ENCODE measurements at places on chromosomes 2 and 18.

DNA sequence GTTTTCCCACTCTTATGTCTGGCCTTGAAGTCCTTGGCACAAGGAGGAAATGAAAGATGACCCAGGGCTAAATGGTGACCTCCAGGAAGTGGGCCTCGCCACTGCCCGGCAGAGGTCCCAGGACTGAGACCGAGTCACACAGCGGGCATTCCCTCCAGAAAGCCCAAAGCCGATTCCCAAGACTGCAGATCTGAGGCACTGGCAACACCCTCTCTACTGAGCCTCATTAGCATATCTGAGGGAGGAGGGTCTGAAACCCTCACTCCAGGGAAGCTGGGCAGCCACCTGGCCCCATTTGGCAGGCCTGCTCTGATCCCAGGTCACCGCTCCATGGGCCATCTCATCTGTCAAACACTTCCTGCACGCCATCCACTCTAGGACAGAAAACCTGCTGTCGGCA, 29.1 kb downstream of the FAM178B start:
- DNase-seq, result no peak

DNA sequence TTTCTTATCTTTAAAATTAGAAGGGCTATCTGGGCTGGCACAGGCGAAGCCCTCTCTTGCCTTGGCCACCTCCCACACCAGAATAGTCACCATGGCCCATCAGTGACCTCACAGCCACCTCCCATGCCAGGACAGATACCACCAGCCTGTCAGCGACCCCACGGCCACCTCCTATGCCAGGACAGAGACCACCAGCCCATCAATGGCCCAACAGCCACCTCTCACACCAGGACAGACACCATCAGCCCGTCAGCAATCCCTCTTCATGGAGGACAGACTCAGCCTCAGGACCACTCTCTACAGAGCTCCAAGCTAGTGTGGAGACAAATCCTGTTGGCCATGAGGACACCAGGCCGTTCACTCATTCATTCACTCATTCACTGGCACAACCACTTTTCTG, 74.6 kb downstream of the ASB1 start:
- DNase-seq, result no peak

GRCh38 chr2:47809903-47810302, 27.0 kb downstream of the MSH6 start:
- no peak for DNase-seq

DNA sequence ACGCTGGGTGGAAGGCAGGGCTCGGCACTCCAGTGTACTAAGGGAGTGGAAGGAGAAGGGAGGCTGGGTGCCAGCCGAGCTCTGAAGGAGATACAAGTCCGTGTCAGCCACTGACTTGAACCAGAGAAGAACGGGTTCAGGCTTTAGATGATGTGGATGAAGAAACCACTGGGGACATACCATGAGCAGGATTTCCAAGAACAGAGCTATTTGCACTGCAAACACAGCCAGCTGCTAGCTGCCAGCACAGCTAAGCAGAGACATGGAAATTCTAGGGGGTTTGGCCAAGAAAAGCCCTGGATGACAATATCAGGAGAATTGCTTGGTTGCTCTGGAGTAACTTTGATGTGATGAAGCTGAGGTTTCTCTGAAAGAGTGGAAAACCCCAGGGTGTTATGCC, 5.2 kb downstream of the CD207 start:
- no peak for DNase-seq

DNA sequence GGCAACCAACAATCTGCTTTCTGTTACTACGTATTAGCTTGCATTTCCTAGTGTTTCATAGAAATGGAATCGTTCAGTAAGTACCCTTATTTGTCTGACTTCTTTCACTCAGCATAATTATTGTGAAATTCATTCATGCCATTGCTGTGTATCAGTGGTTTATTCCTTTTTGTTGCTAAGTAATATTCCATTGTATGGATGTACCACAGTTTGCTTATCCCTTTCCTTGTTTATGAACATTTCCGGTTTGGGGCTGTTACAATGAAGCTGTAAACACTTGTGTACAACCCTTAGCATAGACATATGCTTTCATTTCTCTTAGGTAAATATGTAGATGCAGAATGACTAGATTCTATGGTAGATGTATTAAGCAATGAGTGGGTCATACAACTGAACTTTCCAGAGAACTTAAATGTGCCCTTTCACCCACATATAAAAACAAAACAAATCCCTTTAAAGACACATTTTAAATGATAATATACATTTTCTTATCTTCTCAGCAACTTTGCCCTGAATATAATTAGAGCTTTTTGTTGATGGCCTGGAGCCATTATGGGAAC, 21.9 kb downstream of the FER1L5 start:
- DNase-seq, result peak; percentile 49

GRCh38 chr18:73954268-73954667, 193.4 kb downstream of the FBXO15 start:
- no peak for DNase-seq

- no peak for DNase-seq
Measured at GRCh38 chr2:198188982-198189381, 384.6 kb downstream of the PLCL1 start.

GRCh38 chr2:182038576-182038975, 52.9 kb downstream of the PPP1R1C start:
- DNase-seq, result no peak

DNA sequence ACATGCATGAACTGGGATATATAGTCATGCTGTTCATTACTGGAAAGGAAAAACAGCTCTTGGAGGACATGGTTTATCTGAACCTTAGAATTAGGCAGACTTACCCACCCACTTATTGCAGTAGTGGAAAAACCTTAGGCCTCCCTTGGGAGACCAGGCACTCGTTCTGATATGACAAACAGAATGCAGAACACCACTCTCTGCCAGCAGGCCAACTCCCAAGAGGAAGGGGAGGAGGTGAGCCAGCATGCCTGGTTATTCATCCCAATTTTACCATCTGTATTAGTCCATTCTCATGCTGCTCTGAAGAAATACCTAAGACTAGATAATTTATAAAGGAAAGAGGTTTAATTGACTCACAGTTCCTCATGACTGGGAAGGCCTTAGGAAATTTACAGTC, 17.5 kb downstream of the C18orf63 start:
- no peak for DNase-seq

GRCh38 chr2:205017912-205018311, 472.6 kb downstream of the PARD3B start:
- DNase-seq, result no peak

GRCh38 chr2:12047761-12048160, 301.3 kb downstream of the LPIN1 start:
- DNase-seq, result no peak

DNA sequence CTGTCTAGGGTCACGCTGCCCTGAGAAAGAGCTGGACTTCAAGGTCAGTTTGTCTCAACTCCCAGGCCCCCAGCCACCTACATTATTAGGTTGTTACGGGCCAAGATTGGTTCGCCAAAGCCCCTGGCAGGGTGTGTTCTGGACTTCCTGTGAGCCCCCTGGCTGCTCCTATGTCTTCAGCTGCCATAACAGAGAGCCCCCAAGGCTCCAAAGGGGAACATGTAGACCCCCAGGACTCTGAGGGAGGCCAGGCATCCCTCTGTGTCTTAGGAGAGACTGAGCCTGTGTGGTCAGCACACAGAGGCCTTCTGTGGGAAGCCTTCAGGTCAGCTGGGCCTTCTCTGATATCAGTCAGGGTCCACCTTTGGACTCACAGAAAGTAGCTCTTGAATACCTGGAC, 58.3 kb downstream of the INHBB start:
- no peak for DNase-seq

DNA sequence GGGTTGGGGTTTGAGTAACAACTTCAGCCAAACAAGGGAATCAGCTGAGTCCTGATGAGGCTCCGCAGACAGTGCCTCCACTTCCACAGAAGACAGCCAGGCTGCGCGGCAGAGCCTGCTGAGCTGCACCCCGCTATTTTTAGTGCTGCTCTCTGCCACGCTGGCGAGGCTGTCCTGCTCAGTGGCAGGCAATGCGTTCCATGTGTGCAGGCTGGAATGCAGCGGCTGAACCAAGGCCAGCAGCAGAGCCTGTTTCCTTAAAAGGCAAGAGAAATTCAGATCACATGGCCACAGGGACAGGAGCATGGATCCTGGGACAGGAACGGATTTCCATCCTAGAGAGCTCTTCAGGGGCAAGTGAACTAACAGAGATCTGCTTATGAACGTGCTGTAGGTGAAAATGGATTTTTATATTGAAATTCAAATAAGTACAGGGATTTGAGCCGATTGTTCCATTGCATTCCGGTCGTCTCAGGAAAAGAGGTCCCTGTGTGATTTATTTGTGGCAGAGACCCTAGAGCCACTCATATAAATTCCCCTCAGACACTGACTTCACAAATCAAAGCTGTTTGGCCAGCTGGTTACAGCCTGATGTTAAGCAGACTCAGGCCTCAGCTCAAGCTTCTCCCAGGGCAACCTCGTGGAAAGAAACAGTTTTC, 98.7 kb downstream of the COL6A3 start:
- no peak for DNase-seq

- DNase-seq, result peak; percentile 87
Measured at GRCh38 chr18:79819968-79820351, 22.2 kb downstream of the KCNG2 start.

DNA sequence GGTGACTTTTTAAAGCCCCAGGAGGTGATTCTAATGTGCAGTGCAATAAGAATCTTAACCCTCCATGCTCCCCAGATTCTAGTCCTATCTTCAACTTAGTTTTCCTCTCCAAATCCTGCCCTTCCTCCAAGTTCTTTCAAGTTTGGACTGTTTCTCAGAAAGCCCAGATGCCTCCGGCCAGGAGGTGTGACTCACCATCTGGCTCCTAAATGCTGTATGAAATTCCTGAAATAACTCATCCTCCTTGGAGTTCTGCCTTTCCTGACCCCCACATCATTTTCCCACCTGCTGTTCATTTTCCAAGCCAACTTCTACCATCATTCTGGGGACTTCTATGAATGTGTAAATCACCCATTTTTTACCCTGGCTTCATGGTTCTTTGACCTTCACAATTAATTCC, 118.2 kb upstream of the NOL4 start:
- DNase-seq, result no peak

- no peak for DNase-seq
Measured at GRCh38 chr2:240510513-240511210, 47.1 kb downstream of the ANKMY1 start.

- no peak for DNase-seq
Measured at GRCh38 chr2:150981826-150982225, 279.8 kb downstream of the RBM43 start.

DNA sequence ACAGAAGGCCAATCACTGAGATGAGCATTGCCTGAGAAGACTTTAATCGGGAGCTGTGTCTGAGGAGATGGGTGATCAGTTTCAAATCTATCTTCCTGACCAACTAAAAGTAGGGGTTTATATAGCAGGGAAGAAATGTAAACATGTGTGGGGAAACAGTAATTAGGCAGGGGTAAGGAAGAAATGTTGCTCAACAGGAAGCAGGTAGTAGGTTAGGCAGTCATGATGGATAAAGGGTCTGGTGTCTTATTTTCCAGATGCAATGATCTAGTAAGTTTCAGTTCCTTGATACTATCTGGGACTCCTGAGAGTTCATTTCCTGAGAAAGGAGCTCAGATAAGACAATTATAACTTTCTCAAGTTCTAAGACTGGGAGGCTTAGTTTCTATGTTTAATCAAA, 33.8 kb upstream of the DNAJC10 start:
- peak; percentile 16 for DNase-seq

DNA sequence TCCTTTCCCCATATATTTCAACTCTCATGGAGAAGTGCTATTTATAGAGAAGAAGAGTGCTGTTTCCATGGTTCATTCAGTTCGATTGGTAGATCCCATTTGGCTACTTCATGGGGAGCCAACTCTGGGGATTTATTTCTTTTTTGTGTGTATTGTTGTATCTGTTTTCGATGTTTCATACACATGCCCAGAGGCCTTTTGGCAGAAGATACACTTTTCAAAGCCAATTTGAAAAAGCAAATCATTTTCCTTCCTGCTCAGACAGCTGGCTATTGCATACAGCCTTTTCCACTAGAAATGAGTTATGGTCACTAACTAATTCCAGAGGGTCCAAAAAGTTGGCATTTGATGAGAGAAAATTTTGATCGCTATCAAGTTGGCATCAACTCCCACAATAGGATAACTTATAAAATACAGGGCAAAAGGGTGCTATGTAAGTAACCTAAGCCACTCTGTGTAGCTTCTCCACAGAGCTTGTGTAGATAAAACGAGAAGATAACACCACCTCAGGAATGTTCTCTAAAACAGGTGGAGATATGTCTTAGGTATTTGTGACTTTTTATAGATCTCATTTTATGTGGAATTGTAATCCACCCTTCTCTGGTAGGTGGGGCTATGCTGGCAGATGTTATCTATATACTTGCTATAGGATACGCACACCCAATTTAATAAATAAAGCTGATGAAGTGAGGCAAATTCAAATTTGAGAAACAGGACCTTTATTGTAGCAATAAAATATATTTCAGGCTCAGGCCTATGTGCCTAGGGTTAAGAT, 798.5 kb downstream of the SATB2 start:
- no peak for DNase-seq

All from CD14-positive monocyte (primary cell).